ENCODE measurements at places on chromosomes 13 and 19. TPM values are rescaled to one million over a fixed set of nuclear protein-coding genes. Genes with fewer than 3 reads are reported as not detected.

The C19orf85 gene
- not detected for total RNA-seq

The MEDAG gene
- 110 TPM for total RNA-seq

The ZIC2 gene
- total RNA-seq: 0.13 TPM

The ZNF208 gene
- 0.13 TPM for total RNA-seq

The DACT3 gene
- under 0.01 TPM for total RNA-seq
